NCI-H1048 (cell line): ENCODE measurements at places on chromosomes 6 and 20.

GRCh38 chr20:3547906-3548305 is 77.1 kb downstream of the ATRN start:
- DNase-seq, result no peak

- DNase-seq, result no peak
These were observed 57.8 kb downstream of the PPP1R3G start for GRCh38 chr6:5142915-5143314.

GRCh38 chr6:32637219-32637880 is at the start of gene HLA-DQA1:
Gene HLA-DQA1 (plus strand): TSS chr6:32637406. CDS start chr6:32637459, 53 bp downstream.
- no peak for DNase-seq

DNA sequence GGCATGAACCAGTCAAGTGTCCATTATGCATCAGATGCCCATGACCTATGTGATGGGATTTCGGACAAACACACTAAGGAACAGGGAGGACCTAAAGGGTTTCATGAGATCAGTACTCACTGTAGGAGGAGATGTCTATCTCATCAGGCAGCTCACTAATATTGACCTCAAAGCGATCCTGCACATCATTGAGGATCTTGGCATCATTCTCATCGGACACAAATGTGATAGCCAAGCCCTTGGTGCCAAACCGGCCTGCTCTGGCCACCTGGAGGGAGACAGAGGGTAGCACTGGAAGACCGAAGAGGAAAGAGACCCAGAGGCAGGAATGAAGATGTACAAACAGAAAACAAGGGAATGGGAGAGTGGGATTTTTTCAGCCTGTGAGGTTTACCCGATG is 1.9 kb downstream of the MCCD1 start:
- no peak for DNase-seq

GRCh38 chr20:57705127-57705899 is 4.5 kb downstream of the PMEPA1 start:
- no peak for DNase-seq

GRCh38 chr6:119110601-119111548 is 32.4 kb upstream of the FAM184A start:
- no peak for DNase-seq

GRCh38 chr20:17972121-17972520 is 3.3 kb downstream of the MGME1 start:
- no peak for DNase-seq

- DNase-seq, result no peak
These were observed 697.2 kb downstream of the HDGFL1 start for GRCh38 chr6:23266536-23266935.

DNA sequence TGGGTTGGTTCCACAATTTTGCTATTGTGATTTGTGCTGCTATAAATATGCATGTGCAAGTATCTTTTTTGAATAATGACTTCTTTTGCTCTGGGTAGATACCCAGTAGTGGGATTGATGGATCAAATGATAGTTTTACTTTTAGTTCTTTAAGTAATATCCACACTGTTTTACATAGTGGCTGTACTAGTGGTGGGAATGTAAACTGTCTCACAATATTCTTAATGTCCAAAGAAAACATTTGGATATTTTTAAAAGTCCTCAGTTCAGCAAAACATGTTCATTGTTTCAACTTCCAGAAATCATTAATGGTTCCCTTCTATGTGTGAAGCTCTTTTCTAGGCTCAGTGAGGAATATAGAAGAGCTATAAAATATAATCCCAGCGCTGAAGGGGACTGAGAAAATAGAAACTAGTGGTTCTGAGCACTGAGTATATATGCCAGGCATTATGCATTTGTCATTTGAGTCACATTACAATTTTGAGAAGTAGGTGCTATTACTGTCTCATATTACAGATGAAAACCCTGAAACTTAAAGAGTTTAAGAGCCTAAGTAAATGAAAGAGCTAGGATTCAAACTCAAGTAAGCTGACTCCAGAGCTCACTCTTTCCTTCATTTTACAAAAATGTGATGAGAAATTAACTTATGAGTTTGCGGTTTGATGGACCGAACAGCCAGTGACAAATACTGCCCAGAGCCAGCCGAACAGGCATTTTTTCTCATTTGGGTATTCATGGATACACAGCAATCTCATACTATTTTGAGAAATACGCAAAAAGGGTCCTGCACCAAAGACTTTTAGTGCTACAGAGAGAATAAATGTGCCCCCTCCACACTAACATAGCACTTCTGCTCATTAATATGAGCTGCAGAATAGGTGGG is 250.1 kb downstream of the TBX18 start:
- DNase-seq, result no peak
